Mammary epithelial cell (primary cell): ENCODE measurements at places on chromosomes 3 and 15.
A peak's percentile ranks its signal among the peaks of the same experiment; 100 is the strongest.

- no peak for DNase-seq
These were observed 334.1 kb downstream of the RBMS3 start for GRCh38 chr3:29614954-29615353.

- DNase-seq, result peak; percentile 93
These were observed at the start of gene ZXDC for GRCh38 chr3:126475413-126476114. ZXDC (minus strand) TSS chr3:126475891; CDS start chr3:126475865, 26 bp downstream.

DNA sequence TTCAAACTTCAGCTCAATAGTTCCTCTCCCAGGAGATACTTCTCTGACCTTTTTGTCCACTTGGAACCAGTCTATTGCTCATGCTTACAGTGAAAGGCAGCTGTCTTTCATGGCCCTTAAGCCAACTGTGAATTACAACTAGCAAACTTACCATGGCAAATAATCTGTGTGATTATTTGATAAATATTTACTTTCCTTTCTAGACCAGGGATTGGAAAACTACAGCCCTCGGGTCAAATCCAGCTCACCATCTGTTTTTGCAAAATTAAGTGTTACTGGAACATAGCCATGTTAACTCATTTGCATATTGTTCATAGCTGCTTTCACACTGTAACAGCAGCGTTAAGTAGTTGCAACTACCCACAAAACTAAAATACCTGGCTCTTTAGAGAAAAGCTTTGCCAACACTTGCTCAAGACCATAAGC, 289.1 kb upstream of the MCTP2 start:
- no peak for DNase-seq

DNA sequence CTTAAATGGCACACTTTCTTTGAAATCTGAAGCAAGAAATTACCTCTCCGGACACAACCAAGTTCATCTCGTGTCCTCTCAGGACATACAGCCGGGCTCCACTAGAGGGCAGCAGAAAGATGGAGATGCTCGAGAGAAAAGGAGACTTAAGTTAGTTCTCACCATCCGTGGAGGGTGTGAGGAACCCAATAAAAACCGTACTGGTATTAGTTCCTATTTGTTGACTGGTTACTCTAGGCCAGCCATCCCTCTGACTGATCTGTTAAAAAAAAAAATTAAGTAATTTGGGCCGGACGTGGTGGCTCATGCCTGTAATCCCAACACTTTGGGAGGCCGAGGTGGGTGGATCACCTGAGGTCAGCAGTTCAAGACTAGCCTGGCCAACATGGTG, 7.9 kb upstream of the CYP11A1 start:
- peak; percentile 79 for DNase-seq

GRCh38 chr3:182028081-182028480, 316.4 kb downstream of the SOX2 start:
- DNase-seq, result no peak

DNA sequence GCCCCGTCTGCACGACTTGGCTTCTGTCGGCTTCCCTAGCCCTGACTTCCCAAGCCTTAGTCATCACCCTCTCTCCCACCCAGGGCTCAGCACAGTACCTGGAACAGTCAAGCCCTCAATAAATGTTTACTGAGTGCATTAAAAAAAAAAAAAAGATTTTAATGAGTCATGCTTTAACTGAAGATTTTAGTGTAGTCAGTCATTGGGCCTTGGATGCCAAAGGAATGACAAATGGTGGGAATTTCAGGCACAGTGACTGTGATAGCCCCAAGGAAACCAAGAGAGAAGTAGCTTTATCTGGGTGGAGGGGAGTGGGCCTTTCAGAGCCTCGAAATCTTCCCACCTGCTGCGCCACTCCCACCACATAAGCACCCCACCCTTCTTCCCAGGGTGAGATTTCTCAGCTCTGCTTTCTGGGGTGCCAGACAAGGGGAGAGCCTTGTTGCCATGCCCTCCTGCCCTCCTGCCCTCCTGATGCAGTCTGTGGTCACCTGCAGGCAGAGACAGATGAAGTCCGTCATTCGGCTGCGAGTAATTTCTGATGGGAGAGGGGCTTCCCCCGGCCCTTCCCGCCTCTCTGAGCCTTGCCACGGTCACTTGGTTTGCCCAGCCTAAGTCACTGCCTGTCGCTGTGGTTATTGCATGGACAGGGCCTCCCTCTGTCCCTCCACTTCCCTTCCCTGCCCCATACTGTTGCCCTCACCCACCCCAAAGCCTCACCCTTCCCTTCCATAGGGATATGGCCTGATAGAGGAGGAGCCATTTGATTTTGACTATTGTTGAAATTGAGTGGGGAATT, 41.8 kb downstream of the SMAD3 start:
- peak; percentile 98 for DNase-seq

GRCh38 chr3:63870615-63871005, 6.9 kb downstream of the ATXN7 start:
- no peak for DNase-seq

DNA sequence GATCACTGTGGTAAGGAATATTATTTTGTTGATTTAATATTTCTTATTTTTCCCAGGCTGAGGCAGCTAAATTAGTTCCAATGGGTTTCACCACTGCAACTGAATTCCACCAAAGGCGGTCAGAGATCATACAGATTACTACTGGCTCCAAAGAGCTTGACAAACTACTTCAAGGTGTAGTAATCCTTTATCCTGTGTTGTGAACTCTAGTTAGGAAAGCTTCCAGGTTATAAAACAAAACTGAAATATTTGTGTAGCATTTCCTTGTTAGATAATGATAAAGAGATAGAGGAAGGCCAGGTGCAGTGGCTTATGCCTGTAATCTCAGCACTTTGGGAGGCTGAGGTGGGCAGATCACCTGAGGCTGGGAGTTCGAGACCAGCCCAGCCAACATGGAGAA, 11.1 kb downstream of the RAD51 start:
- no peak for DNase-seq
